ENCODE measurements at places on chromosomes 13 and 19.

GRCh38 chr13:93226623-93227279 lies at the start of gene GPC6:
GPC6 (plus strand) TSS chr13:93226807.
- DNase-seq, result peak; percentile 93

DNA sequence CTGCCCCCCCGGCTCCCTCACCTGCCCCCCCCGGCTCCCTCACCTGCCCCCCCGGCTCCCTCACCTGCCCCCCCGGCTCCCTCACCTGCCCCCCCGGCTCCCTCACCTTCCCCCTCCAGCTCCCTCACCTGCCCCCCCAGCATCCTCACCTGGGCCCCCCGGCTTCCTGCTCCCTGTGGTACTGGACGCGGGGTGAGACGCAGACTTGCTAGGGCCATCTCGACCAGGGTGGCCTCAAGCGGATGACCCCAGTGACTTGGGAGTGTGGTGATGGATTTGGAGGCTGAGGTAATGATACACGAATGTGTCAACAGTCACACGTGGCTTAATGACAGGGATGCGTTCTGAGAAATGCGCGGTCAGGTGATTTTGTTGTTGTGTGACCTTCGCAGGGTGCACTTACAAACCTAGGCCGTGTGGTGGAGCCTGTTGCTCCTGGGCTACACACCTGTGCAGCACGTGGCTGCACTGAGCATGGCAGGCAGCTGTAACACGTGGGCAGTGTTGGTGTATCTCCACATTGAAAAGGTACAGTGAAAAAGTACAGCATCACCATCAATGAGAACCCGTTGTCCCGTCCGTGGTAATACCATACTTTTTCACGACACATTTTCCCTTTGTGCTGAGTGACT lies 197.8 kb downstream of the TEX29 start:
- no peak for DNase-seq

DNA sequence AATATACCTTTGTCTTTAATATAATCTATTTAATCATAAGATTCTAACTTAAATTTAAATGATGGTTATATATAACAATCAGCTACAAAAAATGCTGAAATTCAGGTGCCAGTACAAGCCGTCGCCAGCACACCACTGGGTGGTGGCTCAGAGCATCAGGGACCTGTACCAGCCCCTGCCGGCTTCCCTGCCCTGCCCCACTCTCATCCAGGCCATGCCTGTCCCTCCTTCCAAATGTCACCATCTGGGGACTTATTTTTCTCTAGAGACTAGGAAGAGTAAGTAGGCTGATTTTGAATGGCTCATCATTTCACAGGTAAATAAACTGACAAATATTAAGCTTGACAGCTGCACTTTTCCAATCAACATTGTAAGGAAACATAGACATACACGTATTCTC lies 1.6 kb downstream of the METTL21C start:
- no peak for DNase-seq

GRCh38 chr19:3224346-3225168 lies at the start of gene CELF5:
CELF5 (plus strand) TSS chr19:3224661; CDS start chr19:3224740, 79 bp downstream.
- no peak for DNase-seq

GRCh38 chr13:99929866-99930265 lies 41.7 kb downstream of the ZIC5 start:
- no peak for DNase-seq

DNA sequence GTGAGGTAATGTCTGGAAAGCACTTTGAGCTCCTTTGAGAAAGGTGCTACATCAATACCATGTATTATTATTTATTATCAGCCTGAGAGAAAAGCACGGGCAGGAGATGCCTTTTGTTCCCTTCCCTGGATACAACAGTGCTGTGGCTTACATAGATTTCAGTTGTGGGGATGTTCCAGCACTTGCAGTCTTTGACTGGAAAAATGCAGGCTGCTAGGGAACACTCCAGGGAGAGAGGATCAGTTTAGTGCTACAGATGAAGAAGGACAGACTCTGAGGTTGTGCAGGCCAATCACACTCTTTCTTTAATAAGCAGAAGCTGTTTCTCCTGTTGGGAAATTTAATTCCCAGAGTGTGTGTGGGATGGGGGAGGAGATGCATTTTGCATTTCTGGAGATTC lies 94.5 kb upstream of the OBI1 start:
- DNase-seq, result no peak

- DNase-seq, result no peak
These were observed 25.9 kb downstream of the ACSBG2 start for GRCh38 chr19:6161271-6161850.

GRCh38 chr13:49821216-49822009 lies 28.9 kb upstream of the KPNA3 start:
- DNase-seq, result no peak

GRCh38 chr13:41139296-41139966 lies 6.8 kb upstream of the KBTBD6 start:
- peak; percentile 40 for DNase-seq

DNA sequence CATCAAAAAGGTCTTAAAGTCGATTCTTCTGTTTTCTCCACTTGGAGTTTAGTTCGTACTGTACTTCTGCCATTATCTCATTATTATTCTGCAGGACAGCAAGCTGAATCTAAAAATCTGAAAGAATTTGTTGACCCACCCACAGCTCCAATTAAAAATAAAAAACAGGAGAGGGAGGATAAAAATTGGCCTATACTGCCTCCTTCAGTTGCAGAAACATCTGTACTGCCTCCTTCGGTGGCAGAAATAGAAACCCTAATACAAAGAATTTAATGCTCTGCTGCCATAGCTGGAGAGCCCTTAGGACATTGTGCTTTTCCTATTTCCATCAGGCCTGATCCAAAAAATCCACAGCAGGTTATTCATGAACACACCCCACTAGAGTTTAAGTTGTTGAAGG lies 9.8 kb downstream of the ZNF350 start:
- DNase-seq, result no peak

All from HCEC 1CT (cell line).